Fibroblast of lung (primary cell): ENCODE measurements at places on chromosomes 1 and 21. TPM values are rescaled to one million over a fixed set of nuclear protein-coding genes. Genes with fewer than 3 reads are reported as not detected.

GRCh38 chr21:38507374-38507942, 9.2 kb upstream of the ERG start:
- H3K27me3 ChIP-seq: peaks cover 3% of the 10 kb centered on the region
- H3K4me1 ChIP-seq: peaks cover 4% of the 10 kb centered on the region
- H3K27ac ChIP-seq: no peak overlapping the region
- H3K4me3 ChIP-seq: no peak overlapping the region
- H3K36me3 ChIP-seq: no peaks in the 10 kb centered on the region

Gene PAPPA2
- polyA plus RNA-seq: 0.24 and 0.28 TPM in 2 replicates

GRCh38 chr1:81666586-81666985, 134.1 kb upstream of the ADGRL2 start:
- H3K4me1 ChIP-seq: peaks cover 4% of the 10 kb centered on the region
- no peak overlapping the region for H3K4me3 ChIP-seq
- H3K27me3 ChIP-seq: no peaks in the 10 kb centered on the region

DNA sequence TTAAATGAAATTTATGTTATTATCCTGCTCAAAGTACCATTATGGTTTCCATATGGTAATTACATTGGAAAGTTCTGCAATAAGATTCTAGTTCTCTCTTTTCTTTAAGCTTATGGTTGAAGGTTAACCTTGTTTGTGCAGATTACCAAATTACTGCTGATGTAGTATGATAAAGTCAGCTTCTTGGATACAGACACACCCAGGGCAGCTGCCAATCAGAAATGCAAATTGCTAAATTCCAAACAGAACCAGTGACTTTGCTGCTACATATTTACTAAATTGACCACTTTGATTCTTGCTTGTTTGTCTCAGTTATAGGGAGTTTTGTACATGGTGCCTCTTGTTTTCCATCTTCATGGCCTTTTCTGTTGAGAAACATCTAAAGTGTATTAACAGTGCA, 26.5 kb downstream of the GNAT2 start:
- H3K36me3 ChIP-seq: peaks cover 2% of the 10 kb centered on the region
- peaks cover 10% of the 10 kb centered on the region for H3K4me1 ChIP-seq
- H3K4me3 ChIP-seq: no peak overlapping the region
- H3K27ac ChIP-seq: no peak overlapping the region
- H3K27me3 ChIP-seq: no peaks in the 10 kb centered on the region
